ENCODE measurements at places on chromosomes 16 and 17.

DNA sequence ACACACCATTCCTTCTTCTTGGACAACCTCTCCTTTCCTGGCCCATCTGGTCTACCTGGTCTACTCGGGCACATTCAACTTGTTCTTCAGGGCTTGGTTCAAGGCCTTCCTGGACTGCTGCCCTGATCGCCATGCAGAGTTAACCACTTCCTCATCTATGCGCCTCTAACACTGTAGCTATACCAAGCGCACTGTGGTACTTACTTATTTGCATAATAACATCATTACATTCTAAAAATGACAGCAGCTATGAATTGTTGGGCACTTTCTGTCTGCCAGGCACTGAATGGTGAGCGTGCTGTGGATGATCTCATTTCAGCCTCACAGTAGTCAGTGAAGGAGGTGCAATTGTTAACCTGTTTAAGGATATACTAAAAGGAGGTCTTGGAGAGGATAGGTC, 66.9 kb upstream of the SDK2 start:
- DNase-seq: no peak

GRCh38 chr17:36500745-36501225, 14.3 kb downstream of the ZNHIT3 start:
- no peak for DNase-seq

GRCh38 chr17:44187131-44187899, 543 bp downstream of the TMUB2 start:
- DNase-seq: peak; percentile 63

DNA sequence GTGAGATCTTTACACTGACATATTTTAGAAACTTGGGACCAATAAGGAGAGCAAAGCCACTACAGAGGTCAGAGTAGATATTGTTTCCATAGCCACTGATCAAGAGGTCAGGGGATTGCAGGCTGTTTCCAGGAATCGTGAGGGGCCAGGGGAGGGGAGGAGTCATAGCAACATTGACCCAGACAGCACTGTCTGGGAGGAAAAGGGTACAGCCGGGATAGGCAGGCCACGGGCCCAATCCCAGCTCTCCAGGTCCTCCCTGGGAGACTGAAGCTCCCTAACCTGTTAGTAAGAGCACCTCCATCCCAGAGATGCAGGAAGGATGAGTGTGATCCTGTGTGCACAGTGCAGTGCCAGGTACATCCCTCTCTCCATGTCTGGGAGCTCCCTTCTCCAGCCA, 48.5 kb upstream of the TMEM132E start:
- DNase-seq: no peak

DNA sequence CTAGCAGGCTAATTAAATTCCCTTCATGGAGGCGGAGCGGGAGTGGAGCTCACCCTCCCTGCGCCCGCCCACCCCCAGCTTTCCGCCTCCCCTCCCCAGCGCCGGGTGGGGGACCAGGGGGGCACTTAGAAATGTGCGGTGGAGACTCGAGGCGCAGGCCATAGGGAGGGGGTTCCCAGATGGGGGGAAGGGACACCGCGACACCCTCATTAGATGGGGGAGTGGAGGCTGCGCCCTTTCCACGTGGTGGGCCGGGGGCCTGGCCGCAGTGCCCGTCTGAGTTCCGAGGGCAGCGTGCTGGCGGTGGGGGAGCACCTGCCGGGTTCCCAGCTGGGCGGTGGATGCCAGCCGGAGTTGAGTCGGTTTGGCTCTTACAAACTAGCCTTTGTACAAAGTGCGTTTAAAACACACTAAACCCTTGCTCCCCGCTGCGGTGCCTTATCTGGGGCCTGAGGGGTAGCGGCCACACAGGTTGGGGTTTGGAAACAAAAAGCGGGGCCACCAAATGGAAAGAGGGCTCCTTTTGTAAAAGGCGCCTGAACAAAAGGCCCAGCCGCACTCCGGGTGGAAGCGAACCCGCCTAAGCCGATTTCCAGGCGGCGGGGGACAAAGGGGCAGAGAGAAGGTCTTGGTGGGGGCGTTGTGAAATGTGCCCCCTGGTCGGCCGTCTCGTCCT, 1.4 kb downstream of the GSE1 start:
- DNase-seq: no peak

GRCh38 chr17:59377410-59377809, 46.0 kb downstream of the YPEL2 start:
- DNase-seq: no peak

- no peak for DNase-seq
Measured at GRCh38 chr16:73189136-73189535, 141.2 kb upstream of the ZFHX3 start.

DNA sequence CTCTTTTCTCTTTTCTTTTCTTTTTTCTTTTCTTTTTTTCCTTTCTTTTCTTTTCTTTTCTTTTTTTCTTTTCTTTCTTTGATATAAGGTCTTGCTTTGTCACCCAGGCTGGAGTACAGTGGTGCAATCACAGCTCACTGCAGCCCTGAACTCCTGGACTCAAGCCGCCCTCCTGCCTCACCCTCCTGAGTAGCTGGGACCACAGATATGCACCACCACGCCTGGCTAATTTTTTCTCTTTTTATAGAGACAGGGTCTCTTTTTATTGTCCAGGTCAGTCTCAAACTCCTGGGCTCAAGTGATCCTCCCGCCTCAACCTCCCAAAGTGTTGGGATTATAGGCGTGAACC, 145.8 kb downstream of the IRX3 start:
- DNase-seq: no peak

GRCh38 chr16:54135361-54136275, 151.0 kb downstream of the IRX3 start:
- DNase-seq: no peak

- no peak for DNase-seq
Measured at GRCh38 chr16:35628976-35629375, 2169.6 kb downstream of the TP53TG3F start.

- DNase-seq: no peak
Measured at GRCh38 chr17:47363171-47363570, 39.4 kb downstream of the EFCAB13 start.

DNA sequence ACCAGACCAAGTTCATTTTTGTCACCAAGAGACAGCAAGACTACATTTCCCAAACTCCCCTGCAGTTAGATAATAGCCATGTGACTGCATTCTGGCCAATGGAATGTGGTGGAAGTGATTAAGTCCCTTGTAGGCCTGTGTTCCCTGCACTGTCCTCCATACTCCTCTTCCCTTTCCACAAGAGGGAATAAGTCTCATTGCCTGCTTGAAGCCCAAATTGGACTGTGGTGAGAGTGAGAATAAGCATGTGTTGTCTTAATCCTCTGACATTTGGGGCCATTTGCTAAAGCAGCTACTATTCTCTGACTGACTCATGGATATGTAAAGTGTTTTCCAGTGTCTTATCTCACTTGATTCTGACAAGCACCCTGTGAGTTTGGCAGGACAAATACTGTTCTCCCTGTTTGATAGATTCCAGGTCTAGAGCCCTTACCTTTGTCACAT, 20.7 kb downstream of the PIK3R6 start:
- no peak for DNase-seq

DNA sequence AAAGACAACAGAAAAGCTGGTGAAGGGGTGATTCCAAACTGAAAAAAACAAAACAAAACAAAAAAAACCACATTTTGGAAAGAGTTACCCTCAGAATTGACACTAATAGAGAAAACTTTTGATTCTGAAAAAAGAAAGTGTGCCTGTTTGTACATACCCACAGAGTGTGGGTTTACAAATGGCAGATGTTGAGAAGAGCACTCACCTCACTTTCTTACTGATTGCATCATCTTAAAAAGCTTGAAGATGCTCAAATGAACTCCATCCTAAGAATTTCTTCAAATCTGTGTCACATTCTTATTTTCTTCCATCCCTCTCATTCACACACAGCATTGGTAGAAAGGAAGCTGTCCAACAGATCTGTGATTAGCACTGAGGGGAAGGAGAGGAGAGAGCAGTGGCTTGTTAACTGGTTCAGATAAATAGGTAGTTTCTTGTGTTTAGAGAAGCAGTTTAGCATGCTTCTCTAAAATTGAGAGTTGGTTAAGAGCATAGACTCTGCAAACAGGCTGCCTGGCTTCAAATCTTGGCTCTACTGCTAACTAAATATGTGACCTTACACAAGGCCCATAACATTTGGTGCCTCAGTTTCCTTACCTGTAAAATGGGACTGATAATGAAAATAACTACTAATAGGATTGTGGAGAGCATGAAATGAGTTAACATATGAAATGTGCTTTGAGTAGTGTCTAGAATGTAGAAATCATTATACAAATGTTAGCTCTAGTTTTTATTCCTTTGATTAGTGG, 6.9 kb downstream of the GNAO1 start:
- DNase-seq: no peak

GRCh38 chr16:59591480-59591879, 857.4 kb upstream of the GOT2 start:
- DNase-seq: no peak

GRCh38 chr16:49600976-49601375, 227.4 kb downstream of the C16orf78 start:
- no peak for DNase-seq

DNA sequence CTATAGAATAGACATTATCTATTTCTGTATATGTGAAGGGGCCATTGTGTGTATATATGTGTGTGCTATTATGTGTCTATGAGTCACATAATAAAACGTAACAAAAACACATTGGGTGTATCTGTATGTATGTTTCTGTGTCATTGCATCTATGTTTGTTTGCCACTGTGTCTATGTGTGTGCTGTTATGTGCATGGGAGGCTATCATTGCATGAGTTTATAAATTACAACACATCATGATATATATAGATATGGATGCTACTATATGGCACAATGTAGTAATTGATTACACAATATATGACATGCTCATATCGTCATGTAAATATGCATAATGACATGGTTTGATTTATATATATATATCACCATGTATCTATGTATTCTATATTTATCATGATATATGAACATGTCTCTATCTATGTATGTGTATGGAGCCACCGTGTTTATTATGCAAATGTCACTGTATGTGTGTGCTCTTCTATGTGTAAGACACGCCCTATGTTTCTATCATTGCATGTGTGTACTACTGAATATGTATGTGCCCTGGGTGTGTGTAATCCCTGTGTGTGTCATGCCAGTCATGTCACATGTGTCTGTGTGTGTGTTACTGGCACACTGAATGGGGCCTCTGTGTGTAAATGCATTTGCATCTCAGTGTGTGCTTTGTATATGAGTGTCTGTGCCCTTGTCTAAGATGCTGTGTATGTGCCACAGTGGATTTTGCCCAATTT, 1.4 kb upstream of the TSPOAP1 start:
- no peak for DNase-seq

DNA sequence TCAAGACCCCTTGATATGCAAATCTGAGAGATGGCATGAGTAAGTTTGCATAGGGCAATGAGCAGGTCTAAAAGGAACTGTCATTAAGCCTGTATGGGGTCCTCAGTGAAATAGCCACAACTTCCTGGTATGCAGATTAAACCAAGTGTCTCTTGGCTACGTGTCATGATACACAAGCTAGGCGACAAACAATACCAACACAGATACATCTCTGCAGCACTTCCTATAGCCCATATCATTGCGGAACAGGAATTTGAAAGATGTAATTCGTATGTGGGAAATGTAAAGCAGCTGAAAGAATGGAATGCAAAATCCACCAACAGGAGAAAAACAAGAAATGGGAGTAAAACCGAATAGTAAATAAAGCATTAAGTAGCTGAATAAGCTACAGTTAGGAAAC, 12.9 kb downstream of the PRSS22 start:
- DNase-seq: no peak
